HFFc6 (cell line): ENCODE measurements at places on chromosomes 12 and 14.

DNA sequence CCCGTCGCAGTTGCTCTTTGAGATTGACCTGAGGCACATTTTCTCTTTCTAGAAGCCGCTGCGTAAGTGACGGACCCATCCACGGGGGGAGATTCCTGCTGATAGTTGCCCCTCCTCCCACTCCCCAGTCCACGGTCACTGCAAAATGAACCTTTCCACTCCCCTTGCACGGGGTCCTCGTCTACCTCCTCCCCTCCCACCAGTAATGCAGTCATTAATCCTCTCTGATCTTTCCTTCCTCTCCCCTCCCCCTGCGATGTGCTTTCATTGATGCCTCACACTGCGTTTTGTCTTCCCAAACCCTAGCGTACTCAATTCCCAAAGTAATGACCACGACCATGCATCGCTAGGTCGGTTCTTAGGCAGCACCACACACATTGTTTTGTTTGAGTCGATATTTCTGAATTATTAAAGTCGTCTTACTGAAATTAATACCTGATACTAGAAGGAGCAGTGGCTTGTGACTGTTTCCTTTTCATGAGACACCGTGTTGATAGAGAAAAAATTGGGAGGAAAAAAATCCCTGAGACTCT, 857 bp downstream of the ETNK1 start:
- H3K36me3 ChIP-seq: 0 out of 2 replicates have a peak, but pooled peaks cover 12% of the 10 kb centered on the region
- H3K27me3 ChIP-seq: peaks cover 2% of the 10 kb centered on the region
- DNase-seq: no peak
- H3K27ac ChIP-seq: peak overlapping the region; percentile 88
- peaks cover 40% of the 10 kb centered on the region for H3K4me1 ChIP-seq

- H3K4me3 ChIP-seq: no peak overlapping the region
- peaks cover 12% of the 10 kb centered on the region for H3K4me1 ChIP-seq
- H3K36me3 ChIP-seq: no peaks in the 10 kb centered on the region
- no peak for DNase-seq
- no peak overlapping the region for H3K27ac ChIP-seq
These were observed 248.7 kb upstream of the PELI2 start for GRCh38 chr14:55869397-55870049.

- peaks cover 2% of the 10 kb centered on the region for H3K27me3 ChIP-seq
- H3K4me3 ChIP-seq: peak within 1 kb of the TSS; percentile 96
- peaks cover 26% of the 10 kb centered on the region for H3K36me3 ChIP-seq
These were observed at the start of gene MRPS35 for GRCh38 chr12:27710592-27711316. Gene MRPS35, plus strand, starts transcription at chr12:27710832. Its CDS starts 12 bp downstream, at chr12:27710844.

DNA sequence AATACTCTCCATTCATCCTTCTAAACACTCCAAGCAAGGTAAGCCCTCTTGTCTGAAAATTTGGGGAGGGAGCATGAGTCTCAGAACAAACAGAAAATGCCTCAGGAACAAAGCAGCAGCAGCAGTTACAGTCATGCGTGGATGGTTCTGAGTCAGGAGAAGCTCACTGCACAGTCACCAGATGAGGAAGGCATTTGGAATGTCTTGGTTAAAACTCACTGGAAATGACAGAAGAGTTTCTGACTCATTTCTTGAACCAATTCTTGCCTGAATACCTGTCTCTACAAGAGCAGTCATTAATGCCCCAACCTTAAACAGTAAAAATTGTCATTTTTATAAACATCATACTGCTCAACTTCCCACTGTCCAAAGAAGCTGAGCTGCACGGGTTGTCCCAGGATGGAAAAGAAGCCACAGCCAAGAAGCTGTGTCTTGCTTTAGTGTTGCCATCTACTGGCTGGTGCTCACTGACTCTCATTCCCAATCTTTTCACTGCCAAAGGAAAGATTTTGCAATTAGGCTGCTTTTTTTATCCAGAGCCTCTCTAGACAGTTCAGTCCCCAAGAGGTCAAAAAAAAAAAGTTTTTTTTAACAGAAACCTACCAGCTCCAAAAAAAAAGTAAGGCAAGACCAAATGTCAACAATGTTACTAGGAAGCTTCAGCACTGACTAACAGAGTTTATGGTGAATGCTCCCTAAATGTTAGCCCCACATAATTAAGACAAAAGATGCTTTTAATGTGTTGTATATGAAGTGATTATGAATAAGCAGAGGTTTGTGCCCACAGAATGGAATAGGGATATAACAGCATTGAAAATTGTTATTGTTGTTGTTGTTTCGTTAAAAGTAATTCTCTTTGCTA, 40.4 kb downstream of the KICS2 start:
- H3K27me3 ChIP-seq: peaks cover 2% of the 10 kb centered on the region
- H3K36me3 ChIP-seq: no peaks in the 10 kb centered on the region
- peak overlapping the region; percentile 51 for H3K4me3 ChIP-seq
- DNase-seq: peak; percentile 99

- H3K4me3 ChIP-seq: no peak overlapping the region
- no peaks in the 10 kb centered on the region for H3K36me3 ChIP-seq
- H3K27ac ChIP-seq: no peak overlapping the region
- DNase-seq: no peak
- no peaks in the 10 kb centered on the region for H3K27me3 ChIP-seq
These were observed 172.4 kb upstream of the SOX5 start for GRCh38 chr12:24121911-24122310.

GRCh38 chr12:129911428-129912049, 7.7 kb upstream of the TMEM132D start:
- H3K4me3 ChIP-seq: no peak overlapping the region
- DNase-seq: no peak

DNA sequence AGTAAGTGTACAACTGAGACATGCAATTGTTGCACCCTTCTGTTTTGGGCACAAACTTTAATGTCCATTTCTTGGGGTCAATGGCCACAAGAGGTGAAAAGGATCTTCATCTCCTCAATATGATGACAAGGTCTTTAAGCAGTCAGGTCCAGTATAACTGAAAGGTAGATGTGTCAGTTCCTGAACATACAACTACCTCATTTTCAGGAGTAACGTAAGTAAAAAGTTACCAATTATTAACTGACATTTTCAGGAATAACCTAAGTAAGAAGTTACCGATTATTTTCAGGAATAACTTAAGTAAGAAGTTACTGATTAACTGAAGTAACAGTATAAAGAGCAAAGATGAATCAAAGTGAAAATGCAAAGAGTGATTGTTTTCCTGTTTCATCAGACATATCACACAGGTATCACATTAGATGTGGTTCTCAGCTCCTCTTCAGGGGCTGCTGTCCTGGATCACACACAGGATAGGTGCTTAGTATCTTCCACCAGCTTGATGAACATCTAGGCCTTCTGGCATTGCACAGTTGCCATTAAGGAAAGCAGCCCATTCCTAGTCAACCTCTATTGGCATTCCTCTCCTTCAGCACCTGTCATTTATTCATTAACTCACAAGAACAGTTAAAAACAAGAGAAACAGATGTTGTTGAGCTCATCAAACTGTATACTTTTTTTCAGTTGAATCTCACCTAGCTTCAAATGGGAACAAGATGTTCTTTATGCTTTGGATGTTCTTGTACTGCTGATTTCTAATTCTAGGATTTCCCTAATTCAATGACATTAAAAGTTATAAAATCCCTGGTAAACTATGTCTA, 200.0 kb downstream of the FOXG1 start:
- H3K4me1 ChIP-seq: no peaks in the 10 kb centered on the region
- H3K27ac ChIP-seq: no peak overlapping the region
- no peak overlapping the region for H3K4me3 ChIP-seq
- no peaks in the 10 kb centered on the region for H3K27me3 ChIP-seq
- DNase-seq: no peak
- no peaks in the 10 kb centered on the region for H3K36me3 ChIP-seq

GRCh38 chr12:86914721-86915120, 658.5 kb upstream of the MGAT4C start:
- H3K4me1 ChIP-seq: no peaks in the 10 kb centered on the region
- no peak overlapping the region for H3K27ac ChIP-seq
- peaks cover 2% of the 10 kb centered on the region for H3K27me3 ChIP-seq
- DNase-seq: peak; percentile 1
- H3K36me3 ChIP-seq: peaks cover 5% of the 10 kb centered on the region; the same call in 1 of the 2 replicates
- H3K4me3 ChIP-seq: no peak overlapping the region

DNA sequence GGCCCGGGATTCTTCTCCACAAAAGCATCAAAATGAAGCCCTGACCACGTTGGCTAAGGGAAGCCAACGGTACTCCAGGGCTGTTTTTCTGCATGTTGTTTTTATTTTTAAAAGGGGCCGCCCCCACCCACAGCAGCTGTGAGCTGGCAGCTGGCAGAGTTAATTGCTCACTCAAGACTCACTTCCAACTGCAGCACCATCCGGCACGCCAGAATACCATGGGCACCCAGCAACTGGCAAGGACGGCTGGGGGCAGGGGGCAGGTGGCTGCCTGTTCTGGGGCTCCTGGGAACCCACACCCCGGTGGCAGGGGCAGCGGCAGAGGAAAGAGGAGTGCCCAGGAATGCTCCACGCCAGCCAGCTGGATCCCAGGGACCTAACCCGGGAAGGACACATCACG, 44.3 kb downstream of the NCOR2 start:
- peak overlapping the region; percentile 76; the same call in 1 of the 2 replicates for H3K27ac ChIP-seq
- H3K4me1 ChIP-seq: peaks cover 71% of the 10 kb centered on the region
- DNase-seq: no peak
- H3K27me3 ChIP-seq: peaks cover 14% of the 10 kb centered on the region
- no peak overlapping the region for H3K4me3 ChIP-seq

GRCh38 chr12:162467-163307, 51.3 kb downstream of the SLC6A12 start:
- no peaks in the 10 kb centered on the region for H3K36me3 ChIP-seq
- DNase-seq: no peak
- H3K27ac ChIP-seq: no peak overlapping the region
- H3K4me3 ChIP-seq: no peak overlapping the region
